ENCODE measurements at places on chromosomes 6 and 20. TPM values are rescaled to one million over a fixed set of nuclear protein-coding genes. Genes with fewer than 3 reads are reported as not detected.

The RFX6 gene
- total RNA-seq: not detected

The KIF25 gene
- not detected for total RNA-seq

The LY6G5C gene
- 1.3 TPM for total RNA-seq

The EPPIN gene
- total RNA-seq: not detected

The PTK6 gene
- not detected for total RNA-seq

The MKKS gene
- total RNA-seq: 7.4 TPM

The C6orf141 gene
- 7.8 TPM for total RNA-seq

The NRSN2 gene
- 41.0 TPM for total RNA-seq

The PCMTD2 gene
- total RNA-seq: 41.9 TPM

The TAF8 gene
- total RNA-seq: 19.5 TPM

The HEBP2 gene
- 31.0 TPM for total RNA-seq

The GUCA1A gene
- total RNA-seq: not detected

The FAM217A gene
- not detected for total RNA-seq

The SLC22A16 gene
- total RNA-seq: not detected

The OLIG3 gene
- total RNA-seq: not detected

The KCNK15 gene
- total RNA-seq: 0.07 TPM

The BPIFB4 gene
- total RNA-seq: not detected

The NFS1 gene
- 15.6 TPM for total RNA-seq

The FAM162B gene
- total RNA-seq: 0.36 TPM

The HLA-DQB1 gene
- total RNA-seq: not detected

The ADTRP gene
- 7.7 TPM for total RNA-seq

The PFDN4 gene
- total RNA-seq: 136 TPM

The CNBD2 gene
- 5.6 TPM for total RNA-seq

The HMGCLL1 gene
- not detected for total RNA-seq

The AVP gene
- total RNA-seq: not detected

The C4B gene
- total RNA-seq: 0.43 TPM

The SLC44A4 gene
- total RNA-seq: 0.13 TPM

The NEDD9 gene
- 28.6 TPM for total RNA-seq

The PHIP gene
- total RNA-seq: 56.1 TPM

The KHDC1L gene
- not detected for total RNA-seq

The TNFRSF6B gene
- total RNA-seq: 13.2 TPM

The ZSWIM3 gene
- 4.8 TPM for total RNA-seq

The AGER gene
- 0.36 TPM for total RNA-seq

The APOM gene
- total RNA-seq: not detected

The TMEM151B gene
- 0.13 TPM for total RNA-seq

The ANKRD66 gene
- total RNA-seq: not detected

The ATXN1 gene
- 32.1 TPM for total RNA-seq

The CTCFL gene
- not detected for total RNA-seq

The RAD21L1 gene
- 0.07 TPM for total RNA-seq

The RNGTT gene
- 39.8 TPM for total RNA-seq

The PTPRT gene
- total RNA-seq: not detected

The TREM2 gene
- total RNA-seq: not detected

The C20orf204 gene
- total RNA-seq: 2.1 TPM

The QKI gene
- 295 TPM for total RNA-seq

The TRDN gene
- total RNA-seq: not detected

The PAQR8 gene
- total RNA-seq: 18.9 TPM

The EEF1A2 gene
- 1.0 TPM for total RNA-seq
